Karpas-422 (cell line): ENCODE measurements at places on chromosomes 4 and X.

DNA sequence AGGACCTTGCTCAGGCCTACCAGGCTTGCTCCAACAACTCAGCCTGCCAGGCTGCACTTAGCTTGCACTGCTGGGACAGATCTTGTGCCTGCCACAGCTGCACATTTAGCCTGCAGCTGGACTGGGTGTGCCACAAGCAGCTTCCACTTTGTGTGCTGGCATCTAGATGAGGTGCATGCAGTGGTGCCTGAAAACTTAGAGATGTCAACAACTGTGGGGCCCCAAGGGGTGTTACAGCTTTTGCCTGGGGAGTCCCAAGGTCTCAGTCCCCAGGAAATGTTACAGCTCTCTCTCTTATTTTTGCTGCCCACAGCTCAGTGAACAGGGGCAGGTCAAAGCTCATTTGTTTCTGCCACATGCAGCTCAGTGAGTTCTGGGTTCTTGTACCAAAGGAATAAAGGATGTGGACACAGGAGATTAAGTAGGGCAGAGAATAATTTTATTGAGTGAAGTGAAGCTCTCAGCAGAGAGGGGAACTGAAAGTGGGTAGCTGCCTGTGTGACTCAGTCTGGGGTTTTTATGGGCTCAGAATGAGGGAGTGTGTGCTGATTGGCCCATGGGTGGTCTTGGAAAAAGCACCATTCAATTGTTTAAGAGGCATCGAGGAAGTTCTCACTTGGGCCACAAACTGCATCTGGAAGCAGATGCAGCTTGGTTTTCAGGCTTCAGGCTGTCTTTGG lies 828.3 kb downstream of the TECRL start:
- DNase-seq: peak; percentile 64

- peak; percentile 79 for DNase-seq
Measured at GRCh38 chr4:47490550-47490949, 5.5 kb downstream of the ATP10D start.

DNA sequence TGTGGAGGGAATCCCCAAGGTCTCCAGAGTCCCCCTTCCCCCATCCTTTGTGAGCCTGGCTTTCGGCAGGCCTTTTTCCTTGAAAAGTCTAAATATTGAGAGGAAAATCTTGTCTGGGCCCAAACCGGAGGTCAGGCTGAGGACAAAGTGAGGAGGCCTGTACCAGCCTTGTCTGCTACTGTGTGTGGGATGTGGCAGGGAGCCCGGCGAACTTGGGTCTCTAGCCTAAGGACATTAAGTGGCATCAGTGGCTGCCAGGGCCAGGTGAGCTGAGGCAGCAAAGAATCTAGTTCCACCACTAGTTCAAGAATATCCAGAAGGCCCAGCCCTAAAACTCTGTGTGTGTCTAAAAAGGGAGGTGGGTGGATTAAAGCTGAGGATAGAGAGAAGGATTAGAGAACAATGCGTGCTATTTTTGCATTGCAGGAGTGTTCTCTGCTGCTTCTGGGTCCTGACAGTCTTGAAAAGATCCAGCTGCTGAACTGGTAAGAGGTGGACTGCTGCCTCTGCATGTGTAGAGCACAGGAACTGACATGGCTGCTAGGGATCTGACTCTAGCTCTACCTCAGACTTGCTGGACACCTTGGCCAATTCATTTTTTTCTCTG lies 1.2 kb upstream of the AMER1 start:
- DNase-seq: no peak

- no peak for DNase-seq
Measured at GRCh38 chr4:64784125-64784524, 374.9 kb upstream of the TECRL start.

GRCh38 chr4:121827853-121828252 lies 4.2 kb upstream of the CCNA2 start:
- DNase-seq: no peak

- DNase-seq: no peak
Measured at GRCh38 chrX:105463473-105463872, 243.0 kb upstream of the TEX13A start.

DNA sequence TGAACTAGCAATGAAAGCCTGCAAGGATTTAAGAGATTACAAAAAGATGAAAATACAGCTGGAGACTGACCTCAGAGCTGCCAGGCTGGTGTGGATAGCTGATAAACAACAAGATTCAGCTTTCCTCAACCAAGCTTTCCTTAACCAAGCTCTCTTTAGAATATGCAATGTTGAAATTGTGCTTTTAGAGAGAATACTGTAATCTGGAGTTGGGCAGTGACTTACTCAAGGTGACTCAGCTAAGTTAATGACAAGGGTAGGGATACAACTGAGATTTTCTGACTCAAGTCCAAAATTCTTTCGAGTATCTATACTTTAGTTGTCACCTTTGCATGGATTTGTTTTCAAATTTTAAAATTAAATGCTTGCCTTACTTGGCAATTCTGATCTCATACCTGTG lies 98.0 kb downstream of the AMMECR1 start:
- DNase-seq: no peak

GRCh38 chrX:9352243-9352642 lies 112.6 kb upstream of the TBL1X start:
- peak; percentile 62 for DNase-seq

- DNase-seq: no peak
Measured at GRCh38 chrX:18578546-18578945, 93.4 kb downstream of the RS1 start.

DNA sequence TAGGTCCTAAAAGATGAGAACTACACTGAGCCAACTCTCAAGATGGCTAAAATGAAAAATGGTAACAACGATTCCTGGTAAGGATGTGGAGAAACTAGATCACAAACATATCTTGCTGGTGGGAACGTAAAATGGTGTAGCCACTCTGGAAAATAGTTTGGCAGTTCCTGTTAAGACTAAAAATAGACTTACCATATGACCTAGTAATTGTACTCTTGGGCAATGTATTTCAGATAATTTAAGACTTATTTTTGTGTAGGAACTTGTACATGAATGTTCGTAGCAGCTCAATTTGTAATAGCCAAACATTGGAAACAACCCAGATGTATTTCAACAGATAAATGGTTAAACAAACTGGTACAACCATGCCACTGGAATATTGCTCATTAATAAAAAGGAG lies 106.2 kb downstream of the HDAC8 start:
- no peak for DNase-seq

DNA sequence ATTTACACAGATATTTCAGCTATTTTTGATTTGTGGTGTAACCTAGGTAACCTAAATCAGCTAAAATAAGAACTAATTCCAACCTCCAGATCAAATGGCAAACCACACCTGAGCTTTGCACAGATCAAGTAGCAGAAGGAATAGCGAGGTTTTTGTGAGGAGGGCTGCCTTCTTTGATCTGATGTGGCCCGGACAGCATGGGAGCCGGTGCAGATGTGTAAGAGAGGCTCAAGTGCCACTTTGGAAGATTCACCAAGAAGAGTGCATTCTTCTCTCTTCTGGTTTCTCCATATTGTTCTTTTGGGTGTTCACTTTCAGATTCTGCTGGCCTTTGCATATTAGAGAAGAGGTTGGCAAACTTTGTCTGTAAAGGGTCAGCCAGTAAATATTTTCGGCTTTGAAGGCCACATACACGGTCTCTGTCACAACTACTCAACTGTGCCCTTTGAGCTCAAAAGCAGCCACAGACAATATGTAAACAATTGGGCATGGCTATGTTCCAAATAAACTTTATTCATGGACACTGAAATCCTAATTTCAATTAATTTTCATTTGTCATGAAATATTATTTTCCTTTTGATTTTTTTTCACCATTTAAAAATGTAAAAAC lies 78.9 kb upstream of the FAM9C start:
- no peak for DNase-seq

DNA sequence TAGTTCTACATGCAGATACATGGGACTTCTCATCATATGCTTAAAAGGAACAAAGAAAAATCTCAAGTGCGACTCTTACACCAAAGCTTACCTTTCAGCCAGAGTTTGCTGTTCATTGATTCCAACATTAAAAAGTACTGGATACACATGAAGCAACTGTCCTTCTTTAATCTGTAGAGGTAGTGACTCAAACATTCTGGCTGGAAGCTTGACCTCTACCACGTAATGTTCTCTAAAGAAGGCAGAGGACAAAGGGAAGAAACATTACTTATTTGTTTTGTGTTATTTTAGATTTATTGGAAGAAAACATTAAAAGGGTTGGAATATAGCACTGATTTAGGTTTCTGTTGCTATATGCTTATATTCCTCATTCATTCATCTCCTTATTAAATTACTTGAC lies 476.1 kb downstream of the IL15 start:
- DNase-seq: no peak

DNA sequence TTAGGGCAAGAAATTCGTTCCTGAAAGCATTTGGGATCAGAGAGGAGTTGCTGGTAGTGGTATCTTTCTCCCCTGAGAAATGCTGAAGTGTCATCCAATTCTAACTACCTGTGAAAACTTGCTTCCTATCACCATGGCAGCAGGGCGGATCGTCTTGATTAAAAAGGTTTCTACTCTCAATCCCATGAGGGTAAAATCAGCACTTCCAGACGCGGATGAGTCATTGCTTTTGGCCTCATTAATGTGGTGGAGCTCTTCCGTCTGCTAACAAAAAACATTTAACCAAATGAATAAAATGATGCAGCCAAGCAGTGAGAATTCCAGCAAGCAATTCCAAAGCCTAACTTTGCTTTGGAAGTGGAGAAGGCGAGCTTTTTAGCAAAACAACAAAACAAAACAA lies 325.6 kb downstream of the CAMK2D start:
- DNase-seq: peak; percentile 61

GRCh38 chrX:15619053-15619755 lies 18.4 kb upstream of the ACE2 start:
- DNase-seq: no peak

GRCh38 chr4:102299354-102300107 lies 45.8 kb downstream of the SLC39A8 start:
- DNase-seq: peak; percentile 76

DNA sequence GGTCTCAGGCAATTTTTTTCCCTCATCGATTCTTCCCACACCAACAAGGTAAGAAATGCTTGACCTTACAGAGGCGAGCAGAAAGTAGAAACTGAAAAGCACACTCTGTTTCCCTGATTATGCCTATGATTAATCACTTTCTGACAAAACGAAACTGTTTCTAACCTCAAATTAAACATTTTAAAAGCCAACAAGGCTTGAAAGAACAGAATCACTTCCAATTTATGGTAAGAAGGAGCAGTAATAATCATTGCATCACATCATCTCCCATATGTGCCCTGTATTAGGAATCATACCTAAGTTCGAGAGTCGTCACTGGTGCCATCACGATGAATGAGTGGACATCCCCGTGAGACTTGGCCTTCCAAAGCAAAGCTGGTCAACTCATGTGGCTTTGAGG lies 12.5 kb upstream of the CXCL13 start:
- no peak for DNase-seq

DNA sequence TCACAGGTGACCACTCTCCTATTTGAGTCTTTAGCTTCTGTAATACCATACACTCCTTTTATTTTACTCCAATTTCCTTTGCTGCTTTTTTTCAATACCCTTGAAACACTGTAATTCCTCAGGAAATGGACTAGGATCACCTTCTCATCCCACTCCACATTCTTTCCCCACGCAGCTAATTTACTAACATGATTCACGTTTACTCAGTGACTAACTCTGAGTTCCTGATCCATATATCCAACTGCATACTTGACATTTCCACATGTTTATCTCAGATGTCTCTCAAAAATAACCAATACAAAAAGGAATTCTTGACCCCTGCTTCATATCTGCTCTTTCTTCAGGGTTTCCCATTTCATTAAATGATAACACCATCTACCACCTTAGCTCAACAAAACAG lies 19.9 kb downstream of the RPS6KA6 start:
- DNase-seq: no peak

- no peak for DNase-seq
Measured at GRCh38 chrX:16039834-16040233, 83.5 kb upstream of the GRPR start.

GRCh38 chr4:94895081-94895480 lies 137.3 kb downstream of the BMPR1B start:
- DNase-seq: no peak

GRCh38 chrX:85922821-85923220 lies 124.5 kb downstream of the CHM start:
- DNase-seq: no peak

GRCh38 chr4:84091266-84091665 lies 407.8 kb downstream of the NKX6-1 start:
- no peak for DNase-seq

- no peak for DNase-seq
Measured at GRCh38 chrX:123274796-123275195, 90.7 kb downstream of the GRIA3 start.

DNA sequence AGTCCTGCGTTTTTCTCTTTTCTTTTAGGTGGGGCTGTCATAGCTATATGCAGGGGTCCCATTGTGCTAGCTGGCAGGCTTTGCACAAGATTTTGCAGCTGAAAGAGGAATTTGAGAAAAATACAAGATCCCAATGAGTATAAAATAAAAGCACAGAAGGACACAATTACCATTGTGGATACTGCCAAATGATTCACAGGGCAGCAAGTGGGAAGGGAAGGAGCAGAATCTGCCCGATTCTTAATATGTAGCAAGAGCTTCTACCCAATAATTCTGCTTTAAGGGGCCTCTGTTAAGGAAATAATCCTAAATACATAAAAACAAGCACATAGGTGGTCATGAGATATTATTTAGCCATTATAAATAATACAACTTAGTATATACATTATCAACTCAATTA lies 25.9 kb upstream of the ING2 start:
- DNase-seq: no peak
